ENCODE measurements at places on chromosomes 5 and 9.

DNA sequence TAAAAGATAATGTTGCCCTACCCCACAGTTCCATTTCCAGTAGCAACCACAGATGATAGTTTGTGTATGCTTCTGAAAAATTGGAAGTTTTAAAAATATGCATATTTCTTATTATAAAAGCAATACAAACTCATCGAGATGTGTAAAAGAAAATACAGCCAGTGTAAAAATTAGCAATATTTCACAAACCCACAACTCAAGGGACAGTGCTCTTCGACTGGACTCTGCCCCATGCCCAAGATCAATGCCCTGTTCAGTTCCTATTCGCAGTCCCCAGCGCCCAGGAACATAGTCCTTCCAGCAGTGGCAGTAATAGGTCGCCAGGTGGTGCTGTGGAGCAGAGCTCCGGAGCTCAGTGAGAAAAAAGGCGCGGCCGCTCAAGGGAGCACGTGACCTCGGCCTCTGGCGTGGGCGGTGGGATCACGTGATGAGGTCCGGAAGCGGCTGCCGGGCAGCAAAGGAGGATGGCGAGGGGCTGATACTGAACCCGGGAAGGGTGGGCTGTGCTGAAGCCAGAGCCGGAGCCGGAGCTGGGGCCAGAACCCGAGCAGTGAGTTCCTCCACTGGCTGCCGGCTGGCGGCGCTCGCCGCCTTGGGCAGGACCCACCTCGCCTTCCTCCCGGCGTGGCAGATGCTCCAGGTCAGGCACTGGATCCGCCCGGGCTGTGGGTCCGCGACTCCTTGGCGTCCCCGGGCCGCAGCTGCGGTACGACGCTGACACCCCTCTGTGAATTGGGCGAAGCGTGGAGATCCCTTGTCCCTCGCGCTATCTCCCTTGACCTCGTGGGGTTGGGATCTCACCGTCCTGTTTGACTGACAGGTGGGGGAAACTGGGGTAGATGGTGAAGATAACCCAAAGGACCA, at the start of gene SLC36A1:
SLC36A1 (plus strand) TSS at position 430 of the 864 bp plus-strand sequence. CDS start 11,190 bp downstream, outside the sequence.
- DNase-seq, result peak; percentile 93

DNA sequence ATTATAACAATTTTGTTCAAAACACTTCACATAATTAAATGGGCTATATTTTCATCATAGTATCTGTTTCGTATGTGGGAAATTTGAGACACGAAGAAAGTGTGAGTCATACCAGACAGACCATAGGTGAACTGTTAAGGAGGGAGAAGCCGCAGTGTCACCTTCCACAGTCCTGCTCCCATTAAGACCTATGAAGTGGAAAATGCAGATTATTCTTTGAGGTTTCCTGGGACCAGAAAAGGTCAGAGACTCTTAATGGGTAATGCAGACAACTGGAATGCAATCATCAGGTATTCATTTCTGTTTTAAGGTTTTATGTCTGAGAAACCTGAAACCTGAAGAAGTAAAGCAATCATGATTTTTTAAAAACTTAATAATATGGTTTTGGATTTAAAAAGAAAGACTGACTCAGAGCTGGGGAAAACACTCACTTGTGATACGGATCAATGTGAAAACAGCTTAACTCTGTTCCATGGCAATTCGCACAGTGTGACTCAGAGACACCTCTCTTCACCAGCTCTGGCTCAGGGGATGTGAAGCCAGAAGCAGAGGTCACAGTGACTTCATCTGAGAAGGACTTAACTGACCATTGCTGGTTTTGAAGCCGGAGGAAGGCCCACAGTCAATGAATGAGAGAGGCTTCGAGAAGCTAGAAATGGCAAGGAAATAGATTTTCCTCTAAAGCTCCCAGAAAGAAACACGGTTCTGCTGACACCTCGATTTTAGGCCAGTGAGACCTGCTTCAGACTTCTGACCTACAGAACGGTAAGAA, 17.2 kb upstream of the GCNT1 start:
- DNase-seq, result no peak

GRCh38 chr5:15320871-15321270, 179.1 kb upstream of the FBXL7 start:
- DNase-seq, result peak; percentile 44

GRCh38 chr9:111661150-111661801, at the start of gene GNG10:
Gene GNG10 (plus strand): TSS chr9:111661605. CDS start chr9:111661635, 30 bp downstream.
- DNase-seq, result peak; percentile 36

DNA sequence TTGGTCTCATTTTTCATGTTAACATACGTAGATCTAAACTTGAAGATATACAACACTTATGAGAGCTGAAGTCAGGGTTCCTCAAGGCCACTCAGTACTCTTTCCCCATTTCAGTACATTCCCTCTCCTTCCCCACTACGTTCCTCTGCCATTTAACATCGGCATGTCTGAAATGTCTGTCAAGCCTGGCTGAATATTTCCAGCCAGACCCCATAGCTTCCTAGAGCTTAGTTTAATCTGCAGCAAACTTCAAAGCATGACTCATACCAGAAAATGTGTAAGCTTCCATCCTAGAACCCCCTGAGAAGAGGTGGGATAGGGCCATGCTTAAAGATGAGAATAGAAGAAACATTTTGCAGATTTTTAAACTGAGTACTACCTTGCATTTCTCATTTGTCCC, 6.2 kb downstream of the GZMA start:
- DNase-seq, result no peak

DNA sequence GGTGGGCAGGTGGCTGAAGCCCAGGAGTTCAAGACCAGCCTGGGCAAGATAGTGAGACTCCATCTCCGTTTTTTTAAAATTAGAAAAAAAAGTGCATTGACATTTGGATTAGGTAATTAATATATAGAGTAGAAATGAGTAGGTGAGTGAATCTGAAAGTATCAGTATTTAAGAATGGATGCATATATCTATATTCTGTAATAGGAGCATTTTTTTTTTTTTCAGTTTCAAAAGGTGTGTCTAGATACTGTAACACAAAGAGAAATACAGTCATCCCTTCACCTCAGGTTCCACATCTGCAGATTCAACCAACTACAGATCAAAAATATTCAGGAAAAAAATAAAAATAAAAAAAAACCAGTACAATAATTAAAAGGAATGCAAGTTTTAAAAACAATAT, 50.8 kb downstream of the RBM27 start:
- no peak for DNase-seq

DNA sequence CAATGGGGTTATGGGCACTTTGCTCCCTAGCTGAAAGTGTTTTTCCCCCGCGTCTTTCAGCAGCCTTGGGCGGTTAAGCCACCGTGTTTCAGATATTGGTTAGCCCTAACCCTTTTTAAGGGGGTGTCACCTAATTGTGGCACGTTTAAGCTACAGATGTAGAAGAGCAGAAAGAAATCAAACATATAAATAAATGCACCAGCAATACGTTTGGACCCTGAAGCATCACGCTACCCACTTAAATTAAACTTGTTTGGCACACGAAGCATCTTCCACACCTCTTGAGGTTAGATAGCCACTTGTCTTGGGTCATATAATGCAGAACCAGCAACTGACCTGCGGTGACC, 768 bp downstream of the YTHDC2 start:
- no peak for DNase-seq

DNA sequence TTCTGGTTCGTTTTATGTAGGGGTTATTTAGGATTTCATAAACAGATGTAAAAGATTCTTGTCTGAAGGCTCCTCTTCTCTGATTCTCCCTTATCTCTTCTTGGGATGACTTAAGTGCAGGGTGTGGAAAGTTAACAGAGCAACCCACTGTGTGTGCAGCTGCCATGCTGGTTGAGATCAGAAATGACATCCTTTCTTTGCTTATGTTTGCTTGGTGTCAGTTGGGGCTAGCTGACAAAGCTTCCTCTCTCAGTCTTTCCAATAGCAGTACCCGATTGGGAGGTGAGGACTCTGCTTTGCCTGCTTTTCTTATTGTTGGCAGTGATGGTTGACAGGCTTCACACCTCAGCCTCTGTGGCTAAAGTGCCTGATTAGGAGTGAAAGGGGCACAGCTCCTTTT, 26.5 kb downstream of the OGN start:
- DNase-seq, result no peak

- DNase-seq, result no peak
Observed at GRCh38 chr5:108259306-108259705, 122.6 kb downstream of the FBXL17 start.

DNA sequence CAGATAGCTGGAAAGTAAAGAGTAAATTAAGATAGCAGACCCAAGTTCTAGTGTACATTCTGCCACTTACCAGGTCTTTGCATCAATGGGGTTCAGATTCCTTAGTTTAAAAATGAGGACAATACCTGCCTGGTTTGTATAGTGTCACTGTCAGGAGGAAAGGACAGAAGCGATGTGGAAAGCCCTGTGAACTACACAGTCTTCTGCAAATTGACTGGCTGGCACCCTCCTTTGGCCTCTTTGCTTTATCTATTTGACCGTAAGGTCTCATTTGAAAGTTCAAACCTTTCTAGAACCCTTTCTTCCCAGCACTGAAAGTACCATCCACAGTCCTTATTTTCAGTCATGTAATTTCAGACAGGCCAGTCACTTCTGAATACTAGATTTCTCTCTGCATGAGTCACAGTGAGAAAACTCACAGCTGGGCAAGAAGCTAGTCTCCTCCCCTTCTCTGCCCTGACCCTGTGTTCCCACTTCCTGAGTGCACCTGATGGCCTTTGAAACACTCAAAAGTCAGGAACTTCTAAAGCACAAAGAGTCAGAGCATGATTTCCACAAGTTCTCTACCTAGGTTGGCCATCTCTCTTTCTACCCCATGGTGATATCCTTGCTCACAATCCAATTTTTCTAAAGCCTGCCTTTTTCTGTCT, 91.3 kb upstream of the RASEF start:
- DNase-seq, result no peak

GRCh38 chr5:181161534-181162175, 14.3 kb downstream of the OR2V2 start:
- DNase-seq, result no peak

- no peak for DNase-seq
Observed at GRCh38 chr9:108019821-108020220, 530.3 kb upstream of the KLF4 start.

GRCh38 chr5:40073927-40074326, 605.8 kb upstream of the PTGER4 start:
- DNase-seq, result no peak

DNA sequence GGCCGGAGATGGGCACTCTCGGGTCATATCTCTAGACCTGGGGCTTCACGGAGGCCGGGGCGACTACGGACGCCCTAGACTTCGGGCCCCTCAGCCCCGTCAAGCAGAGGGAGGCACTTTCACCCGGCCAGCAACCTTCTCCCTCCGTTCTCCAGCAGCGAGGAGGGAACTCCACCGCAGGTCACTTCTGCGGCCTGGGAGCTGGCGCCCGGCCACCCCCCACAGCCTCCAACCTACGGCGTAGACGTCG, 201 bp downstream of the DOLK start:
- no peak for DNase-seq

DNA sequence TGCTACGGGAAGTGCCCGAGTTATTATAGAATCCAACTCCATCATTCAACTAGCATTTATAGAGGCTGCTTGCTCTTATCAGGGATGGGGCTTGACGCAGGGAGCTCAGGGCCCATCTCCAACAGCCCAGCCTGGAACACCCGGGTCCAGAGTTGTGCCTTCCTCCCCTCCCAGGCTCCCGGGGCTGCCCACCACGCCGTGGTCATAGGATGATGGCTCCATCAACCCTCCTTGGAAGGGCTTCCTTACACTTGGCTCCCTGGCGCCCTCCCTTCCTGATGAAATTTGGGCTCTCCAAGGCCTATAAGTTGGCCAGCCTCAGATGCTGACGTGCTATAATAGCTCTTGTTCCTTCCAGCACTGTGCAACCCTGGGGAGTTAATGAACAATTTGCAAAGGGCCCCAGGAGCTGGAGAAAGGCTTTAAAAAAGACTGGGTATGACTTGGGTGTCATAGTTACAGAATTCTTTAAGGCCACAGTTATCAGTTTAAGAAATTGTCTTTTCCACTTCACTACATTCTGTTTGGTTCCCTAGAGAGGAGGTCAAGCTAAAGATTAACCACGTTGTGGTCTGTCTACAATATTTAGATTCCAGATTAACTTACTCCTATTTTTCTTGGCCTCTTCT, 42.5 kb upstream of the GADD45G start:
- DNase-seq, result no peak

- DNase-seq, result no peak
Observed at GRCh38 chr9:2704504-2704903, 12.8 kb upstream of the KCNV2 start.

GRCh38 chr5:132069561-132069960, 4.0 kb upstream of the CSF2 start:
- DNase-seq, result no peak

- DNase-seq, result no peak
Observed at GRCh38 chr9:73148447-73148937, 3.2 kb upstream of the ANXA1 start.

DNA sequence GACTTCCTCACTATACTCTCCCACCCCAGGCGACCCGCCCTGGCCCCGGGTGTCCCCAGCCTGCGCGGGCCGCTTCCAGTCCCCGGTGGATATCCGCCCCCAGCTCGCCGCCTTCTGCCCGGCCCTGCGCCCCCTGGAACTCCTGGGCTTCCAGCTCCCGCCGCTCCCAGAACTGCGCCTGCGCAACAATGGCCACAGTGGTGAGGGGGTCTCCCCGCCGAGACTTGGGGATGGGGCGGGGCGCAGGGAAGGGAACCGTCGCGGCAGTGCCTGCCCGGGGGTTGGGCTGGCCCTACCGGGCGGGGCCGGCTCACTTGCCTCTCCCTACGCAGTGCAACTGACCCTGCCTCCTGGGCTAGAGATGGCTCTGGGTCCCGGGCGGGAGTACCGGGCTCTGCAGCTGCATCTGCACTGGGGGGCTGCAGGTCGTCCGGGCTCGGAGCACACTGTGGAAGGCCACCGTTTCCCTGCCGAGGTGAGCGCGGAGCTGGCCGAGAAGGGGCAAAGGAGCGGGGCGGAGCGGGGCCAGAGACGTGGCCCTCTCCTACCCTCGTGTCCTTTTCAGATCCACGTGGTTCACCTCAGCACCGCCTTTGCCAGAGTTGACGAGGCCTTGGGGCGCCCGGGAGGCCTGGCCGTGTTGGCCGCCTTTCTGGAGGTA, 2.1 kb downstream of the CA9 start:
- DNase-seq, result peak; percentile 15

- DNase-seq, result no peak
Observed at GRCh38 chr9:17130291-17130690, 4.5 kb upstream of the CNTLN start.

DNA sequence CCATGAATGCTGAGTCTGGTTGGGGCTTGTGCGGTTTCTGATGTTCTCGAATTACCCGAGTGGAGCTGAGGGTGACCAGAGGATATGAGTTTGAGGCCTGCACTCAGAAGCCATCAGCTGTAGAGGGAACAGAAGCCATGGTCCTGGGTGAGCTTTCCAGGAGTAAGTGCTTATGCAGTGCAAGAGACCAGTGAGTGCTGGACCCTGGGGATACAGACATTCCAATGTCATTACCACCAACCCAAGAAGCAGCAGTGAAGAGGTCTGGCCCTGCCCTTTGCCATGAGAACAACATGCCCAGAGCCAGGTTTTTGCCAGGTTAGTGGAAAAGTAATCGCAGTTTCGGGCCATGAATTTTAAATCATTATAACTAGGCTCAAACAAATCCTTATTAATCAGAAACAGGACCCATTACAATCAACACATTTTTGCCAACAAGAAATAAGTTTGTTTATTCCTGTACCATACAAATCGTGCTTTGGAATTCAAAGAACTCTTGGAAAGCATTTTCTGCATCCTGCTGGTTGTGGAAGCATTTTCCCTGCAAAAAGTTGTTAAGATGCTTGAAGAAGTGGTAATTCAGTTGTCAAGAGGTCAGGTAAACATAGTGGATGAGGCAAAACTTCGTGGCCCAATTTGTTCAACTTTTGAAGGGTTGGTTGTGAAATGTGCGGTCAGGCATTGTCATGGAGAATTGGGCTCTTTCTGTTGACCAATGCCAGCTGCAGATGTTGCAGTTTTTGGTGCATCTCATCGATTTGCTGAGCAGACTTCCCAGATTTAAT, 154.6 kb downstream of the SYK start:
- no peak for DNase-seq

All from substantia nigra (tissue), 51 donors.